ENCODE measurements at places on chromosomes 6 and 20.

DNA sequence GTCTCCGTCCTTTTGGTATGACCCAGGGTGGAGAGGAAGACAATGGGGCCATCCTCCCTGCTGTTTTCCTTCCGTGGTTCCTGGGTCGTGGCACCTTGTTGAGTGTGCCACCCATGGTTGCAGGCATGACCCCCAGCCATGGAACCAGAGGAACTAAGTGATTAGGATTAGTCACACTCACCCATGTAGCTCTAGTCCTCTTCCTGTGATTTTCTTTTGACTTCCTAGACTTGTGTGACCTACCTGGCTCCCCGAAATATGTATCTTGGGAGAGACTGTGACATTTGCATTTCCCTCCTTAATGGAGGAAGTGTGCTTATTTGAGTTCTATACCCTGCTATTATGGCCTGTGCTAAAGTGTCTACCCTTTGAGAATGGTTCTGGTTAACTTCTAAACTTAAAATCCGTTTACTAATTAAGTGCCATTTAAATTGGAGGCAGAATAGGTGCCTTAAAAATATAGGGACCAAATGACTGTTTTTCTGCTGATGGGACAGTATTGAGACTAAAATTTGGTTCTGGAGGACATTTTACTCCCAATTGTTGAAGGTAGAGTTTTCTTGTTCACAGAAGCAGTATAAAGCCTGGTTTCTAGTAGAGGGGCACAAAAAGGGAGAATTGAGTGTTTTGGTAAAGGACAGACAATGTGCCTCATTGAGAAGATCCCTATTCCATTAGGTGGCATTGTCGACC, 545.6 kb downstream of the HDGFL1 start:
- DNase-seq, result no peak

- DNase-seq, result no peak
Measured at GRCh38 chr6:103269581-103269980, 1590.1 kb downstream of the HACE1 start.

DNA sequence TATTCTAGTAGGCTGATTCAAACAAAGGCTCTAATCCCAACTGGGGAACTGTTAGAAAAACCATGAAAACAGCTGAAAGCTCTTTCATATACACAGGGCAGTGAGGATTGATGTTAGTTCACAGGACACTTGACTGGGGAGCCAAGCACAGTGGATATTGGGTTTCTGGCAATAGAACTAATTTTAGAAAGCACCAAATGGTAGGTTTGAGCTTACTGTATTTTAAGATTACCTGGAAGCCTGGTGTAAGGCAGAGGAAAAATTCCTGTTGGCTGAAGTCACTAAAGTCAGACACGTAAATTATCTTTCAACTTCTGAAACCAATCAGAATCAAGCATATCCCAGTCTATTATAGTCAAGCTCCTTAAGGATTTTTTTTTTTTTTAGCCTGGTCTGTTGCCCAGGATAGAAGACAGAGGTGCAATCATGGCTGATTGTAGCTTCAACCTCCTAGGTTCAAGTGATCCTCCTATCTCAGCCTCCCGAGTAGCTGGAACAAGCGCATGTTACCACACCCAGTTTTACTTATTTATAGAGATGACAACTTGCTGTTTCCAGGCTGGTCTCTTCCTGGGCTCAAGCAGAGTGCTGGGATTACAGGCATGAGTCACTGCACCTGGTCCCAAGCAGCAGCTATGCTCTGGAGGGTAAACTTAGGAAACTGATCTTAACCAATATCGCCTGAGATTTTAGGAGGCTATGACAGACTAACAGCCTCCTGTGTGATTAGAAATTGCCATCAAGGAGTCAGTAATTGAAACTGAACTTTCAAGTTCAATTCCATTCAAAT, 32.5 kb upstream of the SYNCRIP start:
- no peak for DNase-seq

DNA sequence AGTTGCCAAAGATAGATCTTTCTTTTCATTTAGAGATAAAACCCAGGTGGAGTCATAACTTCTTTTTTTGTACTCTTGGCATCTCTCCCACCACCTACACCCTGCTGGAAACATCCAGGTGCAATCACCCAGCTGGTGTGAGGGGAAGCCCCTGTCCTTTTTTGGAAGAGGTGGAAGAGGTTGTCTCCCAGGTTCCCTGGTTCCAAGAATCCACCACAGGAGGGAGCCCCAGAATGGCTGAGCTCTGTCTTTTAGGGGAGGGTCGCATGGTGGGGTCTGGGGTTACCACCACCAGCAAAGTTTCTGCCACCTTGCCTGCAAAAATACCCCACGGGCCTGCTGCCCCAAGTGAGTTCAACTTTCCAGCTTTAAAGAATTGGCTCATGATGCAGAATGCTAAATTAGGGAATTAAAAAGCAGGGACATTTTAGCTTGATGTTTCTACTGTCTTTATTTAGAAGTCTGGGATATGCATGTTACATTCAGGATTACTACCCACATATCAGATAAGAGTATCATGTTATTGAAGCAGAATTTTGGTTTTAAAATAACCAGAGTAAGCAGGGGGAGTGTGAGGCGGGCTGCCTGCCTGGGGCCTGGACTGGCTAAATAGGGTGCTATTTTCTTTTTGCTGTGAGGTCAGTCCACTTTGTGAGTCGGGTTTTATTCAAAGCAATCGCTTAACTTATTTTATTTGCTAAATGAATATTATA, 11.0 kb downstream of the SMOC2 start:
- no peak for DNase-seq

DNA sequence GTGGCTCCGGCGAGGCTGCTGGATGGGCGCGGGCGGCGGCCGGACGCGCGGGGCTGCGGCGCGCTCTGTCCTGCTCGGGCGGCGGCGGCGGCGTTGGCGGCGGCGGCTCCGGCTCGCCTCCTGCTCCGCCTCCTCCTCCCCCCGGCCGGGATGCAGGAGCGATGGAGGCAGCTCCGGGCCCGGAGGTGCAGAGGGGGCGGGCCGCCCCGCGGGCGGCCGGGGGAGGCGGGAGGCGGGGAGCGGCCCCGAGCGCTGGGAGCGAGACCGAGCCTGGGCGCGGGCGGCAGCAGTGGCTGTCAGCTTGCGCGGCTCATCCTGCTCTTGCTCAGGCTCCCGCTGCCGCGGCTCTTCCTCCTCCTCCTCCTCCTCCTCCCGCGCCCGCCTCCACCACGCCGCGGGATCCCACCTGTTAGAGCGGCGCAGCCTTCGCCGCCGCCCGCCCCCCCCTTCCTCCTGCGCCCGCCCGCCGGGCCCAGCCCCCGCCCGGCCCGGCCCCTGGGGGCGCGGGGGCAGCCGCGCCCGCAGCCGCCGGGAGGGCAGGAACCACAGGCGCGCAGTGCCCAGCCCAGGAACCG, at the start of gene NOL4L:
NOL4L (minus strand) TSS at position 323 of the 575 bp plus-strand sequence. CDS start 443 bp downstream, outside the sequence.
- DNase-seq, result peak; percentile 20

DNA sequence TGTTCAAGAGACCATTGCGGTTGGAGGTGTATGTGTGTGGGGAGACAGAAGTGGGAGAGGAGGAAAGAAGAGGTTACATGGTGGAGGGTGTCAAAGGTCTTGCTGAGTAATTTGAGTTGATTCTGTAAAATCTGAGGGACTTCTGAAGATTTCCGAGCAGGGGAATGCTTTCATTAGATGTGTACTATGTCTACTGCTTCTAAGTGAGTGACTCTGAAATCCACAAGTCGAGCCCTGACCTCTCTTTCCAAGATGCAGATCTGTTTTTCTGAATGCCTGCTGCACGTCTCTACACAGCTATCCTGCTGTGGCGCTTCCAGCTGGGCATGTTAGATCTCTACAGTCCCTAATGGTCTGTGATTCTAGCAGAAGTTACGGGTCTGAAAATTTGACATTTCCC, 209.8 kb downstream of the ATXN1 start:
- DNase-seq, result no peak

DNA sequence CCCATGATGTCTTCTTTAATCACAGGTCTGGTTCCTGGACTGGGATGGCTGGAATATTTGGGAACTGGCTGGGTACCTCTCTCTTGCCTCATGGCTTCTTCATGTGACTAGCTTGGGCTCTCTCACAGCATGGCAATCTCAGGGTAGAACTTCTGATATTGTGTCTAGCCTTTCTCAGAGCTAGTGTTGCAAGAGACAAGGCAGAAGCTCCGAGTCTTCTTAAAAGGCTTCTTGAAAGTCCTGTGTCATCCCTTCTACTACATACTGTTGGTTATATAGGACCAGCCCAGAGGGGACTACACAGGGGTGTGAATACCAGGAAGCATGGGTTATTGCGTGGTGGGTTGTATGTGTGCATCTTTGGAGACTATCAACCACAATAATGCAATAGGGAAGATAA, 23.3 kb downstream of the BCAS1 start:
- DNase-seq, result no peak

DNA sequence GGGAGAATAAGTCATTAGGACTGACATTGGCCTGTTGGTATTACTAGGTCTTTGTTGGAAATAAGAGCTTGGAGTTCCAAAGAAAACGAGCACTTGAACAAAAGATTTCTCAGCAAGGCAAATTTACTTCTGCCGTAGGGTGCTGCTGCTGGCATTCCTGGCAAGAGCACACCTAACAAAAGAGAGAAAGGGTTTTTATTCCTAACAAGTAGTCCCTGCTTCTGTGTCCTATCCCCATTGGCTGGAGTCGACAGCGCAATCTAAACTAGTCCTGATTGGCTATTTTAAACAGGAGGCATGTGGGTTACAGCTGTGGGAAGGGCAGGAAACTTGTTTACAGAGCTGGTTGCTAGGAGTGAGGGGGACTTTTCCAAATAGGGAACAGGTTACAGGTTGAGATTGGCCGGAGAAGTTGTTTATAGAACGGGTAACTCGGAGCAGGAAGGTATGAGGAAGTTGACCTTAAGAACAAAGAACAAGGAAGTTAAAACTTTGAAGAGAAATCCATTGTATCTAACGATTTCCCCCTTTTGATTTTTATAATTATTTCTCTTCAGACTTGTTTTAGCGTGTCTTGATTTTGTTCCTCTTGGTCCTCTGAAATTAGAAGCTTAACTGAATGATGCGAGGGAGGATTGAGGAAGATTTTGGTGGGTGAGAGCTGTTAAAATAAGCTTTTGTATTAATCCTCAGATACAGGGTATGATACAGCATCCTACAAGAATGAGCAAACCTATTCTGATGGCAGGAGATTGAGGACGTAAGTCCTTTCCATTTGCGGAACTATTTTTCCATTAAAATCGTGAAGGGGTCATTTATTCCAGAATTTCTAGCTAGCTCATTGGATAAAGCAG, 3.4 kb upstream of the ZNFX1 start:
- DNase-seq, result no peak

- DNase-seq, result no peak
Measured at GRCh38 chr20:23130622-23131140, 44.6 kb upstream of the CD93 start.

- DNase-seq, result no peak
Measured at GRCh38 chr6:90040931-90041330, 146.7 kb downstream of the GJA10 start.

DNA sequence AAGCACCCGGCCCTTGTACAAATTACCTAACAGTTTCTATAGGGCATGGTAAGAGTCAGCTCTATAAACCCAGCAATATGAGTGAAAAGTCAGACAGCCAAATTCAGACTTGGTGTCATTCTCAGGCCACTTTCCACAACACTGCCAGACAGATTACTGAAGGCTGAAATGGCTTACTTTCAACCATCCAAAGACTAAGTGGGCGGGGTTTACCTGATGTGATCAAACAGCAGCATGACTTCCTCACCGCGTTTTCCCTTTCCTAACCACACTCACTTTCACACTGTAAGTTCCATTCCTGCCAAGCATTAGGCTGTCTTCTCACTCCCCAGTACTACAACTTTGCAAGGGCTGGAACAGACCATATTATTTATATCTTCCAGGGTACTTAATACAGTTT, 85.9 kb downstream of the SMLR1 start:
- no peak for DNase-seq

DNA sequence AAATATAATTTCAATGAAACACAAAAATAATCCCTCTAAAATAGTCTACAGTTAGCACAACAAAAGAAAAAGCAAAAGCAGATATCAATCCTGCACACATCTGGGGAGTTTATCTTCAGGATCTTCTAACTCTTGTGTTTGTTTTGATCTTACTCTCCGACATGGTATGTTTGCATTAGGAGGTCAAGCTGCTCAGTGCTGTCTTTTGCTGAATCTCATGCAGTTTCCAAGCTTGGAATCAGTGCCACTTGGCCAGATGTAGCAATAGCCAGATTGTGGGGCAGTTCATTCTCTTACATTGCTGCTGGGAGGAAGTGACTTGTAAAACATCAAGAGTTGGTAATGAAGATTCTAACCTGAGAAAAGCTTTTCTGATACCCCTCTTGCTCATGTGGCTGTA, 29.5 kb downstream of the RIOK1 start:
- no peak for DNase-seq

DNA sequence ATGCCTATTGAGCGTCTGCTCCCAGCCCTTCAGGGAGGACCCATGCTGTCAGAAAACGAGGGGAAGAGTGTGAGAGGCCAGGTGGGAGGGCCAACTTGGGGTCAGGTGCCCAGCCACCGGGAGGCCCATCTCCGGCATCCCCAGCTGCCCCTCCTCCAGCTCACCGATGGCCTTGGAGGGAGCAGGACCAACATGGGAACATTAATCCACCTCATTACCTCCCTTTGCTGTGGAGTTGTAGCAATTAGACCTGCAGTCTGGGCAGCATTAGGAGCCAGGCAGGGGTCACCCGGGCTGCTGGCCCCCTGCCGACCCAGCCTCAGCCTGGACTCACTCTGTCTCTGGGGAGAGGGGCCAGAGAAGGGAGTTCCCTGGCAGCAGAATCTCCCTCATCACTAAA, 25.1 kb downstream of the DLGAP4 start:
- DNase-seq, result no peak

DNA sequence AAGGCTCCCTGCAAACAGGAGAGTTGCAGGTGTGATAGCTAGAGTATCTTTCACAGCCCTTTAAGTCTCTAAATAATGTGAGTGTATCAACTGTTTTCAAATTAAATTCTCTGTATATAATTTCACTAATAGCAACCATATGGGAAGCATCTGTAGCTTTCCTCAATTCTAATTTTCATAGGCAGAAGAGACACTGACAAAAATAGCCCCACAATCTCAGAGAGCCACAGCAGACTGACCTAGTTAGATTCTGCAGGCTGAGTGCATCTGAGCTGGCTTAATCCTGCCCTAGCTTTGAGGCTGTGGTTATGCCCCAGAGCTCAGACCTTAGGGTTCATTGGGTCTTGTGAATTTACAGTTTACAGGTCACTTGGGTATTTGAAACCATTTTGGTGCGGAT, 63.9 kb downstream of the MAP7 start:
- no peak for DNase-seq

DNA sequence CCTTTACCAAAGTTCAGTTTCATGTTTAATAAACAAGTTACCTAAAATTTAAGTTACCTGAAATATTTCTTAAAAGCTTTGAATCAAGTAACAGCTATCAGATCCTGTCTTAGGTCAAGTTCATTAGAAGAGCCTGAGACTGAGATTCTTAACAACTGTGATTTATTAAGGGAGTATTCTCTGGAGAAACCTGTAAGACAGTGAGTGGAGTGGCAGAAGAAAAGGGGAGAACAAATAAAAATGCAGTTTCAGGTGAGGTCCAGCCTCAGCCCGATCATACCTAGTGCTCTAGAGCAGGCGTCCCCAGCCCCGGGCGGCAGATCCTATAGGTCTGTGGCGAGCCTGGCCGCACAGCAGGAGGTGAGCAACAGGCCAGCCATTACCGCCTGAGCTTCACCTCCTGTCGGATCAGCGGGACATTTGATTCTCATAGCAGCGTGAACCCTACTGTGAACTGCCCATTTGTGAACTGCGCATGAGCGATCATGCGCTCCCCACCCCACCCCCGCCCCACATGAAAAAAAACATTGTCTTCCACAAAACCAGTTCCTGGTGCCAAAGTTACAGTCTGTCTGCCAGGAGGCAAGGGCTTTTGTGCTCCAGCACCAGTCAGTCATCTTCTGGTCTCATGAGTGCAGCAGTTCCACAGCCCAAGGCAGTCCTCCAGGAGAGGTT, 59.2 kb upstream of the ADGRB3 start:
- no peak for DNase-seq

GRCh38 chr20:59735917-59736316, 131.6 kb downstream of the PHACTR3 start:
- no peak for DNase-seq

Data from effector memory CD4-positive, alpha-beta T cell (primary cell).